ENCODE measurements at places on chromosomes 16 and 17. TPM values are rescaled to one million over a fixed set of nuclear protein-coding genes. Genes with fewer than 3 reads are reported as not detected.

Gene CLEC18B
- not detected for total RNA-seq

Gene KRTAP4-3
- total RNA-seq = not detected

Gene RSAD1
- total RNA-seq = 22.4 TPM

Gene DPEP1
- total RNA-seq = not detected

Gene TEKT1
- not detected for total RNA-seq

Gene FBXW10B
- 6.7 TPM for total RNA-seq

Gene GDE1
- total RNA-seq = 62.8 TPM

Gene DOC2B
- not detected for total RNA-seq

Gene C16orf92
- total RNA-seq = not detected

Gene KRT24
- not detected for total RNA-seq

Gene SLC13A2
- total RNA-seq = not detected

Gene CCDC78
- total RNA-seq = 2.8 TPM

Gene MFAP4
- 97.8 TPM for total RNA-seq

Gene TTLL6
- total RNA-seq = not detected

Gene KRTAP2-3
- not detected for total RNA-seq

Gene MYH2
- total RNA-seq = not detected

Gene ZNF629
- 20.9 TPM for total RNA-seq

Gene ZACN
- total RNA-seq = not detected

Gene LRRC36
- not detected for total RNA-seq

Gene ASPHD1
- total RNA-seq = 1.5 TPM

Gene TEX14
- total RNA-seq = under 0.01 TPM

Gene HLF
- total RNA-seq = 1.3 TPM

Gene WSCD1
- under 0.01 TPM for total RNA-seq

Gene CD300C
- total RNA-seq = not detected

Gene ARL5C
- total RNA-seq = not detected
